ENCODE measurements at places on chromosomes 16 and 17. TPM values are rescaled to one million over a fixed set of nuclear protein-coding genes. Genes with fewer than 3 reads are reported as not detected.

DNA sequence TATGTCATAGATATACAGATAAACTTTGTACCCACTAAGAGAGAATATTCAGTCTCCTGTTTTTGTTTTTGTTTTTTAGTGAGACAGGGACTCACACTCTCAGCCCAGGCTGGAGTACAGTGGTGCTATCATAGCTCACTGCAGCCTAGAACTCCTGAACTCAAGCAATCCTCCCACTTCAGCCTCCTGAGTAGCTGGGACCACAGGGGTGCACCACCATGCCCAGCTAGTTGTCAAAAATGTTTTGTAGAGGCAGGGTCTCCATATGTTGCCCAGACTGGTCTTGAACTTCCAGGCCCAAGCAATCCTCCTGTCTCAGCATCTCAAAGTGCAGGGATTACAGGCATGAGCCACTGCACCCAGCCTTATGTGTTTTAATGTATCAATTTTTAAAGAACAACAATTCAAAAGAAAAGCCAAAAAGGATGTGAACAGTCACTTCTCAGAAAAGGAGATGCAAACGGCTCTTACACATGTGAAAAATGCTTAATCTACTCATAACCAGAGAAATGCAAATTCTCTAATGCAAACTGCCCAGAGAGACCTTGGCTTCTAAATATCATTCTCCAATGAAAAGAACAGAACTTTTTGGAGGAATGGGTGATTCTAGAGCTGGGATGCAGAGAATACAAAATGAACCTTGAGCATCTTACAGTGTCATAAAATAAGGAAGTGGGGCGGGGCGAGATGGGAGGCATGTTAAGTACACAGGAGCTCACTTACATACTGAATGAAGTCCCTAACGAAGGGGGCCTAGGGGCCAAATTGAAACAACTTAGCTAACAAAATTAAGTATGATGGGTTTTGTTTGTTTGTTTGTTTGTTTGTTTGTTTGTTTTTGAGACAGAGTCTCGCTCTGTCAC is 7.3 kb upstream of the CMTM3 start:
- DNase-seq, result no peak

DNA sequence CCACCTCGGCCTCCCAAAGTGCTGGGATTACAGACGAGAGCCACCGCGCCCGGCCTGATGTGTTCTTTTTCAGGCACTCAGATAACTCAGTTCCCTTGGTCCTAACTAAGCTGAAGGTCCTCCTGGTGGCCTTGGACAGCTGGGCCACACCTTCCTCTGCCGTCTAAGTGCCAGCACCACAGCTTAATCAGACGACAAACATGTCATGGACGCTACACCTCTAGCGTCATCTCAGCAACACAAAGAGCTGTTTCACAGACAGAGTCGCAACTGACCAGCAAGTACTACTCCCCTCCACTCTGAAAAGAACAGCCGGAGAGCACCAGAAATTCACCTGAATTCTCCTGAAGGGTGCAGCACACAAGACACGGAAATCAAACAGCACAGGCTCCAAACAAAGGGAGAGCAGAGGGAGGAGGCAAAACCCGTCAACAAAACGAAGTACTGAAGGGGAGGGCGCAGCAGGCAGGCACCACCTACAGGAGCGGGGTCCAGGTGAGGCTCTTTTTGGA is 4.4 kb downstream of the TRAP1 start:
- DNase-seq, result no peak

DNA sequence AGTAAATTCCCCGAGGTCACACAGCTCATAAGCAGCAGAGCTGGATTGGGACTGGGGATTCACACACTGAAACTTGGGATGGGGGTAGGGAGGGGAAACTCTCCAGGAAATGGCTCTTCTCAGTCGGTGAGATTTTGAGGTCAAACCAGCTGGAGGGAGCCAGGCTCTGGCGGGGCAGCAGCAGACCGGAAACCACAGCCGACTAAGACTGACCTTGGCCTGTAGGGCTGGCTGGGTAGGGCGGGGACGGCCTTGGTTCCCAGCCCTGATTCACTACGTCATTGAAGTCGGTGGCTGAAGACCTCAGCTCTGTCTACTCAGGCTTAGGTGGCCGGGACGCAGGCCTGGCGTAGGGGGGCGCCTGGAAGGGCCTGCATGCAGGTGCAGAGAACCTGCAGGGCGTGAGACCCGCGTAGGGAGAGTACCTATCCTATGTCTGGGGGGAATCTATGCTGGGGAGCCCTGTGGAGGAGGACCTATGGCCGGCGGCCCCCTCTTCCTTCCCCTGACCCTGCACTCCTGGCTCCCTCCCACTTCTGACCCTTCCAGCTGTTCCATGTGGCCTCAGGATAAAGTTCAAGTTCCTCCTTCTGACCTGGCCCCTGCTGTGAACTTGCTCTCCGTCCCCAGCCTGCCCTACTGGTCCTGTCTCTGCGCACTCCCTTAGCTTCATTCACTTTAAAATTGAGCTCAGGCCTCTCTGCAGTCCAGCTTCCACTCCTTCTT is 11.9 kb upstream of the SLC4A1 start:
- peak; percentile 39 for DNase-seq

GRCh38 chr17:55314784-55315491 is 50.2 kb downstream of the HLF start:
- DNase-seq, result no peak

GRCh38 chr16:72969812-72970211 is 78.1 kb downstream of the ZFHX3 start:
- no peak for DNase-seq

DNA sequence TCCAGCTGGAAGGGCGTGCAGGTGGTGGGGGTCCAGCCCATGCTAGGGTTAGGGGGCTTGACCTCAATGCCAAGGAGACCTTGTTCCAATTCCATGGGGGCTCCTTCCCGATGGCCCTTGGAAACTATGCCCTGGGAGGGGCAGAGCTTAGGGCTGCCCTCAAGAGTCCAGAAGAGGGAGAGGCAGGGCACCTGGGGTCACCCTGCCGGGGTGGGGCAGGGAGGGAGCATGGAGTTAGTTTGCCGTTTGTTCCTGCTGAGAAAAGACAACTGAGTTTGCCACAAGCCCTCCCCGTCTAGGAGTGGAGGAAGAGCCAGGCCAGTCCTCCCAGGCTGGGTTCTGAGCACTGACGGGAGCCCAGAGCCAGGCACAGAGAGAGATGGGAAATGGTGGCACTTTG is 21.4 kb downstream of the MMP15 start:
- DNase-seq, result no peak

- no peak for DNase-seq
Observed at GRCh38 chr16:50478075-50478772, 70.0 kb upstream of the NKD1 start.

- no peak for DNase-seq
Observed at GRCh38 chr17:36592716-36593321, 1.1 kb downstream of the DHRS11 start.

DNA sequence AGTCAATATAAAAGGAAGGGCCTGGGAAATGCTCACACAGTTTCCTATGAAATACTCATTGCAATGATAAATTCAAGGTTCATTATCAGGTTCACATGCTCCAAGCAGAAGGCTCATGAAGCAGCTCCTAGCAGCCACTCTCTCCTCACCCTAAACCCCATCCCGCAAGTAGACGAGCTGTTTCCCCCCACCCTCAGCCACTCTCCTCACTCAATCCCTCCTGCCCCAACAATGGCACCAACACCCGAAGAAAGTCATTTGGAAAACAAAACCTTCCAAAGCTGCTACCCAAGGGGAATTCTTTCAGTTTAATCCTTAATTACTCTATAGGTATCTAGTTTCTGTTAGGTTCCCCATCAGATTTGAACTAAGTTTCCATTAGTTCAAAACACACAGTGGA is 69.7 kb downstream of the CREBBP start:
- no peak for DNase-seq

DNA sequence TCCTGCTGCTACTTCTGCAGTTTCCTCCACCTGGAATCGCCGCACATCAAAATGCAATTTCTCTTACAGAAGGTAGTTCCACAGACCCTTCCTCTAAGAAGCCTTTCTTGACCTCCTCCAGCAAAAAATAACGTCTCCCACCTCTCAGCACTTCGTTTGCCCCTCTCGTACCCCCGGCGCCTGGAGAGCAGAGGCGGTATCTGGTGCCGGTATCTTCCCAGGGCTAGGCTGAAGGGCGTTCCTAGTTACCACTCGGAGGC is 482 bp downstream of the DCTPP1 start:
- DNase-seq, result no peak

GRCh38 chr17:80742581-80743180 is 198.0 kb downstream of the RPTOR start:
- DNase-seq, result no peak

GRCh38 chr17:27321372-27321771 is 27.5 kb downstream of the WSB1 start:
- DNase-seq, result no peak

GRCh38 chr17:64546716-64547115 is 39.9 kb downstream of the CEP95 start:
- DNase-seq, result no peak

DNA sequence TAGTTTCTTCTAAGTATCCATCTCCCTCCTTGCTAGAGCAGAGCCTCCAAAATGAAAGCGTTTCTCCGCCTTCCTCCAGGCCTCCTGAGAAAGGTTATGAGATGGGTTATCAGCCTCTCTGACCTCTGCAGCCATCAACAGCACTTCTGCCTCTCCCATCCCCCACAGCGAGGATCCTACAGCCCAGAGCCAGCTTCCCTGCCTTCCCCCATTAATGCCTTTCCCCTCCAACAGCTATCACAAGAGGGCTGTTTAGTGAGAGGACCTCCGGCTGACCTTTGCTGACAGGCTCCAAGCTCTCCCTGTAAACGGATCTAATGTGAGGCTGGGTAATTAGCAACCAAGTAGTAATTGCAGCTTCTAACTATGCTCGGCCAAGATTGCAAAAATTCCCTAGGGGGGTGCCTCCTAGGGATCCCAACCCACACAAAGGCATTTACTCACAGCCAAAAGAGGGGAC is 55.8 kb downstream of the ZFHX3 start:
- no peak for DNase-seq

DNA sequence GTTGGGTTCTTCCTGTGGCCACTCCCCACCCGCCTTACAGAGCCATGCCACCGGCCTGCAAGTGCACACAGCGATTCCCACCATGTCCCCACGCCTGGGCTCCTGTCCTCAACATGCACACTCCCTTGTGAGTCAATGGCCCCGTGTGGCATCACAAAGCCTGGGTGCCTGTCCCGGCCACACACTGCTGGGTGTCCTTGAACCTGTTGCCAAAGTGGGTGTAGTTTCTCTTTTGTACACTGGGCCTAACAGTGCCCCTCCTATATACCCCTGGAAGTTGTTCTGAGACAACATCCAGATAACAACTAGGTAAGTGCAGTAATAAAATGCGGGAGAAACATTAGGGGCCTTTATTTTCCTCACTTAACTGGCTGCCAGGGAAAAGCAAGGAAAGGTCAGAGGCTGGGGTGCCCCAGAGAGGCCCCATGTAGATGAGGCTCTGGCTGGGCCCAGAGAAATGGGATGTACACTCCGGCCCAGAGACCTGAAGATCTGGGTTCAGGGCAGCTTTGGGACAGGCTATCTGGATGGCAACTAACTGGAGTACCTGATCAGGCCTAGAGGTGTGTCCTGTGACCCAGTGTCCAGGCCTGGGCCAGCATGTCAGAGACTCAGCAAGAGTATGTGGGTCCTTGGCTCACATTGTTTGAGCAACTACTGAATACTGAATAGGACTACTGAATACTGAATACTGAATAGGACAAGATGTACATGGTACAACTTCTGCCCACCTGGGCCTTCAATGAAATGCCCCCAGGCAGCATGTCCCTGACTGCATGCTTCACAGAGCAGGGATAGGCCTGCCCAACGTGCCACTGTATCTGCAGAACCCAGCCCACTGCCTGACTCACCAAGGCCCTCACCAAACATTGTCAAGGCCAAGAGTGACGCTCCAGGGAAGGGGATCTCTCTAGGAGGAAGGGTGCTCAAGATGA is 8.3 kb downstream of the ABCC3 start:
- no peak for DNase-seq

DNA sequence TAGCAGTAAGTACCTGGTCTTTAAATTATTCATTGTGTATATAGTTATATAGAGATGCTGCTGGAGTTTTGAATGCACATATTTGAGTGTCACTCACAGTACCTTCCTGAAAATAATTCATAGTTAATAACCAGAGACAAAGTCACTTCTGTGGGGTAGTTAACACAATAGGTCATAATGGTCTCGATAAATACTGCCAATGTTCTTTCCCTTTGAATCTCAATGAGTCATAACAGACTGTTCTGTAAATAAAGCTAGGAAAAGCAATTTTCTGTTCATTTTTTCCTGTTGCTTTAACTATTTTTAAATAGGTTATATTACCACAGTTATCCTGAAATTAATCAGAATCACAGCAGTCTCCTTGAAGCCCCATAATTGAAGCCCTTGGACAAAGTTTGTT is 87.2 kb downstream of the MAP2K4 start:
- DNase-seq, result no peak

- no peak for DNase-seq
Observed at GRCh38 chr17:74199306-74200092, 4.0 kb upstream of the RPL38 start.

Gene OTOP2
- polyA plus RNA-seq, result not detected

Gene MPP3
- polyA plus RNA-seq, result 11.1 TPM

Gene FBF1
- 6.6 TPM for polyA plus RNA-seq

Gene TMC5
- polyA plus RNA-seq, result 15.5 TPM

Gene SCGB1C2
- polyA plus RNA-seq, result not detected

Gene NUPR1
- polyA plus RNA-seq, result 29.7 TPM

Data from right lung (tissue), 10 donors.